ENCODE measurements at places on chromosomes 1 and 21.

GRCh38 chr1:56758794-56759193 lies 60.4 kb downstream of the FYB2 start:
- no peak for DNase-seq

DNA sequence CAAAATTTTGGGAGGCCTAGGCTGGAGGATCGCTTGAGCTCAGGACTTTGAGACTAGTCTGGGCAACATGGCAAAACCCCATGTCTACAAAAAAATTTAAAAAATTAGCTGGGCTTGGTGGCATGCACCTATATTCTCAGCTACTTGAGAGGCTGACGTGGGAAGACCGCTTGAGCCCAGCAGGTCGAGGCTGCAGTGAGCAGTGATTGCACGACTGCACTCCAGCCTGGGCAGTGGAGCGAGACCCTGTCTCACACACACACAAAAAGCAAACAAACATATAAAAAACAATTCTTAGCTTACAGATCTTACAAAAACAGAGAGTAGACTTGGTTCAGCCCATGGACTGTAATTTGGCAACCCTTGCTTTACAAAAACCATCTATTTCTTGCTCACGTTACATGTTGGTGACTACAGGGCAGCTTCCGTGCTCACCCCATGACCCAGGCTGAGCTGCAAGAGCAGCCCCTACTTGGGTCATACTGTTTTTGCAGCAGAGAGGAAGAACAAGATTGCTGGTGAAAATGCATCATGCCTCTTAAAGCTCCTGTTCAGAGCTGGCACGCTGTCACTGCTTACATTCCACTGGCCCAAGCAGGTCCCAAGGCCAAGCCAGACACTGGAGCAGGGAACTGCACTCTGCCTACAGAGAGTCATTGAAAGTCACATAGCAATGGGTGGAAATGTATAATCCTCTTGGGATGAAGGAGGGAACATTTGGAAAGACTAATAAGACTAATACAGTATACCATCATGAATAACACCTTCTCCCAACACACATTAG lies 13.4 kb upstream of the ZBTB8A start:
- DNase-seq: no peak

DNA sequence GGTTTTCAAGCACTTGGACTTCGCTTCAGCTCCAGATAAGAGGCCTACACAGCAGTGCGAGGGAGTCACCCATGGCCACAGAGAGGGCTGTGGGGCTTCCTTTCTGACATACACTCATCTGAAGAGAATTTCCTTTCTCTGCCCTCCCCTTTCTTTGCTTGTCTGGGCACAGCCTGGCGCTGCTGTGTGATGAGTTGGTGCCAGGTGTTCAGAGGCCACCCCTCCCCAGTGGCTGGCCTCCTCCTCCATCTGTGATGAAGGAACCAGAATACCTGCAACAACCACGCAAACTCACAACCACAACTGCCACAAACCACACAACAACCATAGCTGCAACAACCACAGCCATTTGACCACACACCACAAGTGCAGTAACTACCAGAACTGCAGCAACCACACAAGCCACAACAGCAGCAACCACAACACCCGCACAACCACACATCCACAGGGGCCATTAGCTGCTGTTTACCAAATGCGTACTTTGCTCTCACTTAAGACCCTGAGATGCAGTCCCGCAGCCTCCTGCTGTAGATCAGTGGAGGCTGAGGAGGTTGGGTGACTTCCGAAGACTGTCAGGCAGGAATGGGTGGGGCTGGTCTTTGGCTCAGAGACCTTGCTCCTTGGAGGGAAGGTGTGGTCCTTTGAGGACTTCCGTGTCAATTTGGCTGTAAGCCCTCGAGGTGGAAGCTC lies 71.1 kb downstream of the IER5 start:
- DNase-seq: no peak

DNA sequence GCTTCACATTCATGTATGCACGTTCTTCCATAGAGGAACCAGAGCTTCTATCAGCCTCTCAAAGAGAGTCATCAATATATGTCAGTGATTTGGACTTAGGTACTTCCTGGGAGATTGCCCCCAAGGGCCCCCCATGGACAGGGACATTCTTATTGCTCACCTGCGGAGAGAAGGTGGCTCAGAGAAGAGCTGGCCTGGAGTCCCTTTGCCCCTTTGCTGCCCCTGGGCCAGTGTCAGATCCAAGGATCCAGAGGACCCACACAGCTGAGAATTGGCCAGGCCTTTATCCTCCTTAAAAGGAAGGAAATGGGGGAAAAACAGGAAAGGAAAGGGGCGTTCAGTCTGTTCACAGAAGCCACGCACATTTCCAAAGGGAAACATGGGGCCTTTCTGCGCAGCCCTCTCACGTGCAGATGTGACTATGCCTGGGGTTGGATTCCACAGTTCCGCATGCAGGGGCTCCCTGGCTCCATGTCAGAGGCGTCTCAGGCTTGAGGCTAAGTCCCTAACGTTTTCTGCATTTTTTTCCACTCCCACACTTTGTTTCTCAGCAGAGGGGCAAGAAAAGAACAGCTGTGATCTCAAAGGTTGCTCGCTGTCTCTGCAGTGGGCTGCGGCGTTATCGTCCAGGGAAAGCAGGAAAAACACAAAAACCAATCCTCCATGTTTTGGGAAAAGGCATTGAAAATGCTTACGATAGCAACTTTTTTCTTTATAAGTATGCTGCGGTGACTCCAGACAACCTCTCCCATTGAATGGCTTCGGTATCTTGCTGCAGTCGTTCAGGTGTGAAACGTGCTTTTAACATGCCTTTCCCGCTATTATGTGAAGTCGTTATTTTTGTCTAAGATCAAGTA lies 5.9 kb downstream of the C1orf226 start:
- peak; percentile 4 for DNase-seq

DNA sequence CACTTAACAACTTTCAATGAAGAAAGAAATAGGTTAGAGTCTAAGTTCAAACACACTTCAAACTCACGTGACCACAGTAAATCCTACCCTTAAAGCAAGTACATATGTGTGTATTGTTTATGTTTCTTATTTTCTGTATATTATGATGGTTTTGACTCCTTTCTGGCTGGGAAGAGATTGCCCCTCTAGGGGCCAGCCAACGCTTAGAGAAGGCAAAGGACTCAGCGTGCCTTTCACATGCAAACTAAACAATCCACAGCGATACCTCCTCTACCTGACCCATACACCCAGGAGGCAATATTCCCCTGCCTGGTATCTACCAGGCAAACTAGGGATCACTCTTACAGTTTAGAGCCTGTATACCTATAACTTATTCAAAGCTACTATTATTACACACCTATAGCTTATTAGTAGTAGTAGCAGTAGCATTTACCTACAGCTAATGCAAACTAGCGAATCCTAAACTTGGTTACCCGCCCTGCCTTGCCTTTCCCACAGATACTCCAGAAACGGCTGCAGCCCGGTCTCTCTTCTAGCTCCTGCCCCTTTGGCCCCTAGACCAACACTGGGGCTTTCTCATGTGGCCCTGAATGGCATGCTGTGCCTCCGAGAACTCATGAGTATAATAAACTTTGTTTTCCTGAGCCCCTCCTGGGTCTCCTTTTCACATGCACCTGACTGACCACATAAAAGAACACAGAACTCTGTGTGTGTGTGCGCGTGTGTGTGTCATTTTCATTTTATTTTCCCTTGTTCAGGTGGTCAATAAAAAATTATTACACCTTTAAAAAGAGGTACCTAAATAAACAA lies 14.0 kb downstream of the NRIP1 start:
- DNase-seq: no peak

DNA sequence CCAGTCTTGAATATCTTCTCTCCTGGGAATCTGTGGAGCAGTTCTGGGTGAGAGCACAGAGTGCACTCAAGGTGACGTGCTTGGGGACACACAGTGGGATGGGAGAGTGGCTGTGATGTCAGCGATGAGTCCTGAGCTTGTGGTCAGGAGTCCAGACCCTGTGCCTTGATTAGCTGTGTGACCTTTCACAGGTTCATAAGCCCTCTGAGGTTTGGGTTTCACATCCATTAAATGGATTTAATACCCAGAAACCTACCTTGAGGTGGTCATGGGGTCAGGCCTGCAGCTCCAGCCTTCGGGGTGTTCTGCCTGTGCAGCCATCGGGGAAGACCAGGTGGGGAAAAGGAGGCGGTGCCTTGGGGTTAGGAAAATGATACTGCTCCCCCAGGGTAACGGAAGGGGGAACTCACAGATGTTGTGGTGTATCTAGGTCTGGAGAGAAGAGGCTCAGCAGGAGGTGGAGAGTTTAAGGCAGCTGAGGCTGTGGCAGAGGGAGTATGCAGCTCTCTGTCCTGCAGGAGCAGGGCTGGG lies 38.5 kb upstream of the ETV3 start:
- DNase-seq: no peak

DNA sequence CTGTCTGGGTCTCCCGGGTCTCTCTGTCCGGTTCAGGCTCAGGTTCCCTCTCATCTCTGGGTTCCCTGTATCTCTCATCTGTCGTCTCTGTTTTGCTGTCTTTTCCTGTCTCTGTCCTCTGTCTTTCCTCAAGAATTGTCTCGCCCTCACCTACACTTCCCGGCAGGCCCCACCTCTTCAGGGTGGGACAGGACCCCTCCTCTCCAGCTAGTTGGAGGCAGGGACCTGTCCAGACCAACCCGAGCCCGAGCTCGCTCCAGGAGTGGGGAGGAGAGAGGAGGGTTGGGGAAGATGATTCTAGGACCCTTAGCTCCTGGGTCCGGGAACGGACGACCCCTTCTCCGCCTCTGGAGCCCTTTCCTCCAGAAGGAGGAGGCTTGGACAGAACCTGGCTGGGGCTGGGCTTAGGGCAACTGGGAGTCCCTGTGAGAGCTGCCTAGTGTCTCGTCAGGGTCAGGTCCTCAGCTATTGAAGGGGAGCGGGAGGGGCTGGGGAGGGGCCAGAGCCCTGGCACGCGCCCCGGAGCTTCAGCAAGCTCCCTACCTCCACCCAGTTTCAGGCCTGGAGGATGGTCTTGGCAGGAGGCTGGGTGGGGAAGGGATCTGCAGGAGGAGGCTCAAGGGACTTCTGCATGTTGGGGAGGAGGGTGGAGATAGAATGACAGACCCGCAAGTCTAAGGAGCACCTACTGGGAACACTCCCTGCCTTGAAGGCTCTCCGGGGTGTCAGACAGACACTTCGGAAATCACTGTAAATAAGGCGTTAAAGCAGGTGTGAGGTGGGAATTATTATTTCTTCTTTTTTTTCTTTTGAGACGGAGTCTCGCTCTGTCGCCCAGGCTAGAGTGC lies 26.3 kb upstream of the EPB41 start:
- DNase-seq: no peak

GRCh38 chr1:17080880-17081279 lies 27.0 kb upstream of the SDHB start:
- no peak for DNase-seq

- DNase-seq: no peak
Observed at GRCh38 chr1:76006234-76006633, 68.3 kb upstream of the ST6GALNAC3 start.

DNA sequence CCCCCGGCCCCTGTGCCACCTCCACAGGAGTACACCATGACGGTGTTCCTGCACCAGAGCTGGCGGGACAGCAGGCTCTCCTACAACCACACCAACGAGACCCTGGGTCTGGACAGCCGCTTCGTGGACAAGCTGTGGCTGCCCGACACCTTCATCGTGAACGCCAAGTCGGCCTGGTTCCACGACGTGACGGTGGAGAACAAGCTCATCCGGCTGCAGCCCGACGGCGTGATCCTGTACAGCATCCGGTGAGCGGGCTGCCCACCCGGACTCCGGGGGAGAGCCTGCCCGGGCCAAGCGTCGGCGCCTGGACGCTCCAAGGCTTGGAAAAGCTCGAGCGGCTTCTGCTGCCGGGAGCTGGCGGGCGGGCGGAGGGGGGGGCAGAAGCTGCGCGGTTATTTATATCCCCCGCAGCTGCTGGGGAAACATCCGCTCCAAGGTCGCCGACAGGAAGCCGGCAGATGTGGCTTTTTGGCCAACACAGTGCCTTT lies 6.4 kb downstream of the GABRD start:
- DNase-seq: no peak

- DNase-seq: no peak
Observed at GRCh38 chr21:28298251-28298672, 694.4 kb downstream of the LTN1 start.

- no peak for DNase-seq
Observed at GRCh38 chr1:71522721-71523120, 441.9 kb upstream of the ZRANB2 start.
